NCI-H187 (cell line): ENCODE measurements at places on chromosomes 7 and 10.

DNA sequence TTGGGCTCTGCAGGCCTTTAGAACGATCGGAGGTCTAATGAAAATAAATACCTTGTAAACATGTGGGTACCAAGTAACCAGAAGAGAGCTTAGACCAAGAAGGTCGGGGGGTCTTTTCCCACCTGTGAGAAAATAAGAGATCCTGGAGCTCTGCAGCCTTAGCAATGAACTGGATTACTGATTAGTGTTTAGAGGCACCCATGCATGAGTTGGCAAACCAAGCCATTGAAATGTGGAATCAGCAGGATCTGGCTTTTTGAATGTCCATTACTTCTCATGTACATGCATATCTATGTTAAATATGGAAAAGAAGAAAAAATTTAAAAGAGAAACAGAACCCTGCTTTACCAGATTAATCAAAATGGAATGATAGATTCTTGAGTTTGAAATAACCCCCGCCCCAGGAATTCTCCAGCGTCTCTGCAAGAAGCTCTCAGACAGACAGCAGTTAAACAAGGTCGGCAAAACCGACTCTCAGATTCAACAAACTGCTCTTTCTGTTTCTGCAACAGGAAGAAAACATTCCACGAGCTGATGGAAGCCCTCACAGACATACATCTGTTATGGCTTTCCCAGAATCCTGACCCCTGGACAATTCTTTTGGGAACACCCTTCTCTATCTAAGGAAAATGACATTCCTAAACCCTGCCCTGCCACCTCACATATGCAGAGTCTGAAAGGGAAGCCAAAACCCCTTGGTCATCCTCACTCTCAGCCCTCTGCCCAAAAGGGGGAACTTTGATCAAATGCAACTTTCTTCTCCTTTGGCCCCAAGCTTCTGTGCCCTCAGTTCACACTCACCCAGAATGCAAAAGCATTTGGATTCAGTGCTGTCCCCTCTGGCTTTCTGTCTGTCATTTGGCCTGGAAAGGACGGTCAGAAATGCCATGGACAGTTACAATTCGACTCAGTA, 78.7 kb upstream of the EN2 start:
- no peak for DNase-seq

DNA sequence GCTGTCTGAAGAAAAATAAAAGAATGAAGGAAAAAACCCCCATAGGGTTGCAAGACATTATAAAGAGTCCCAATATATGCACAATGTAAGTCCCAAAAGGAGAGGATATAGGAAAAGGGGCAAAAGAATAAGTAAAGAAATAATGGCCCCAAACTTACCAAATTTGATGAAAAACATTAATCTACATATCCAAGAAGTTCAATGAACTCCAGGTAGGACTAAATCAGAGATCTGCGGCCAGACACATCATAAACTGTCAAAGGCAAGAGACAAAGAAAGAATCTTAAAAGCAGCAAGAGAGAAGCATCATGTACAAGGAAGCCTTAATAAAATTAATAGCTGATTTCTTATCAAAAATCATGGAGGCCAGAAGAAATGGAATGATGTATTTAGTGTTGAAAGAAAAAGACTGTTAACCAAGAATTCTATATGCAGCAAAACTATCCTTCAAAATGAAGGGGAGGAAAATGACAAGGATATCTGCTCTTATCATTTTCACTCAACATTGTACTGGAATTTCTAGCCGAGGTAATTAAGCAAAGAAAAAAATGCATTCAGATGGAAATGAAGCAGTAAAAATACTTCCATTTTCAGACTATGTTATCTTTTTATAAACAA, 95.7 kb upstream of the GLI3 start:
- DNase-seq, result no peak

DNA sequence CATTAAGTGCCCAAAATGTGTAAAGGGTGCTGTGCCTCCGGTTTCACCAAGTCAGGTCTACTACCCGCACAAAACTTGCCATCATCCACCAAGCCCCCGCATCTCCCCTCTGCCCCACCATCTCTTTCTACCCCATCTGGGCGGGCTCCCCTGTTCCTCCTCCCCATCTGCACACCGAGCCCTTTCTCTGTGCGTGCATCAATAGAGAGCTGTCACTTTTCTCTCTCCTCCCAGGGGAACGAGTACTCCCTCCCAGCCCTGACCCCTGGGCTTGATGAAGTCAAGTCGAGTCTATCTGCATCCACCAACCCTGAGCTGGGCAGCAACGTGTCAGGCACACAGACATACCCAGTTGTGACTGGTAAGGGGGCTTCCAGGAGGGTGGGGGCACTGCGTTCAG, 63.5 kb downstream of the PAX2 start:
- no peak for DNase-seq

- DNase-seq, result no peak
Measured at GRCh38 chr10:128078136-128078969, 47.9 kb downstream of the MKI67 start.

GRCh38 chr10:23310404-23310803, 34.2 kb downstream of the C10orf67 start:
- no peak for DNase-seq

GRCh38 chr10:22931948-22932347, 4.1 kb downstream of the ARMC3 start:
- no peak for DNase-seq

GRCh38 chr10:90925079-90926029, 4.5 kb upstream of the ANKRD1 start:
- DNase-seq, result no peak

GRCh38 chr10:32332299-32332750, 14.6 kb downstream of the EPC1 start:
- no peak for DNase-seq

DNA sequence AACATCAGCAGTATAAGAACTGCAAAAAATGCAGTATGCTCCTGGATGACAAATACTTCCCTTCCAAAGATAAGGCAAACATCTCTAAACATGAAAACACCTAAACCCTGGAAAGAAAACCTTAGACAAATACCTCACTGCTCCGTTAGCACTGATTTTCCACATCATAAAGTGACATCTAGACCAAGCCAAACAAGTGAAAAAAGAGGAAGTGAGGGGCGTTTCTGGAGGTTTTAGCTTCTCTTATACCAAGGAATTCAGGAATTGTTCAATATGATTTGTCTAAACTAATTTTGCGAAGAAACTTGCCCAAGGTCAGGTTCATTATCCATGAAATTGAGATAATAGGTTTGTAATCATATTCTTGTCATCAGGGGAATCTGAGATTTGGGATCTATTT, 279.7 kb downstream of the ADRA2A start:
- no peak for DNase-seq

- DNase-seq, result no peak
Measured at GRCh38 chr7:141544831-141545230, 6.4 kb upstream of the AGK start.

GRCh38 chr10:132357286-132358058, 25.5 kb downstream of the LRRC27 start:
- no peak for DNase-seq

DNA sequence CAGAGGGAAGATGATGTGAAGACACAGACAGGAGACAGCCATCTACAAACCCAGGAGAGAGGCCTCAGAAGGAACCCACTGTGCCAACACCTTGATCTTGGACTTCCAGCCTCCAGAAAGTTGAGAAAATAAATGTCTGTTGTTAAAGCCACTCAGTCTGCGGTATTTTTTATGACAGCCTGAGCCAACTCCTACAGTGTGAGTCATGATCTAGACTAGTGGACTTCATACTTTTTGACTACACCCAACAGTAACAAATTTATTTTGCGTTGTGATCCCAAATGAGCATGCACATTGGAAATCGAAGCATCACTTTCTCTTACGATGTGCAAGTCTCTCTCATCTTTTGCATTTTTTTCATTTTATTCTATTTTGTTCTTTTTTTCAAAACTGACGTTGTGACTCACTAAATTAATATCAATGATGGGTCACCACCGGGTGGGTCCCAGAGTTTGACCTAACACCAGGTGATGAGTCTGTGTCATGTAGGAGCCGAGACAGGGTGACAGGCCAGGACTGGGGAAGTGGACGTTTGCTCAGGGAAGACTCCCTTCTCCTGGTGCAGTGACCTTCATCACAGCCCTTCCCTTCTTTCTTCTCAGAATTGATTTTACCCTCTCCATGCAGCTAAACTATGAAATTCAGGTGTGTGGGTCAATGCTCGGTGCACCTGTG, 28.9 kb downstream of the PHYH start:
- DNase-seq, result no peak

GRCh38 chr10:101103430-101103829, 27.7 kb upstream of the TLX1 start:
- DNase-seq, result no peak

GRCh38 chr10:71852355-71852937, 1.4 kb upstream of the PSAP start:
- DNase-seq, result no peak

- DNase-seq, result no peak
Measured at GRCh38 chr10:92452313-92452712, 121.6 kb downstream of the IDE start.

GRCh38 chr7:93427107-93427506, 147.4 kb downstream of the CALCR start:
- no peak for DNase-seq

DNA sequence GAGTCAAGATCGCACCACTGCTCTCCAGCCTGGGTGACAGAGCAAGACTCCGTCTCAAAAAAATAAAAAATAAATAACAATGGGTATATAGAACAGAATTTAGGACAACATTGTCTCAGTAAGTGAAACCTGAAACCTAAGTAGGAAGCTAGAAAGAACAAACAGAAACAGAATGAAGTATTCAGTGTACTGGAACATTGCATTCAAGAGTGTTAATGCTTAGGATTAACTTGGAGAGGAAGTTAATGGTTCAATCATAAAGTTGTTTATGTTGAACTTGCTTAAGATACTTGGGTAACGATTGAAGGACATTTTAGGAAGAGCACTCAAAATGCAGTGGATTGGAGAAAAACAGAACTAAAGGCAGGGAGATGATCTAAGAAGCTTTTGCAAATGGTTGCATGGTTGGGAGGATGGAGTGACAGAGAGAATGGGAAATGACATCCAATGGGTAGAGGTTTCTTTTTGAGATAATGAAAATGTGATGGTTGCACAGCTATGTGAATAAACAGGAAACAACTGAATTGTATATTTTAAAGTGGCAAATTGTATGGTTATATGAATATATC, 233.7 kb downstream of the ADK start:
- DNase-seq, result peak; percentile 1

DNA sequence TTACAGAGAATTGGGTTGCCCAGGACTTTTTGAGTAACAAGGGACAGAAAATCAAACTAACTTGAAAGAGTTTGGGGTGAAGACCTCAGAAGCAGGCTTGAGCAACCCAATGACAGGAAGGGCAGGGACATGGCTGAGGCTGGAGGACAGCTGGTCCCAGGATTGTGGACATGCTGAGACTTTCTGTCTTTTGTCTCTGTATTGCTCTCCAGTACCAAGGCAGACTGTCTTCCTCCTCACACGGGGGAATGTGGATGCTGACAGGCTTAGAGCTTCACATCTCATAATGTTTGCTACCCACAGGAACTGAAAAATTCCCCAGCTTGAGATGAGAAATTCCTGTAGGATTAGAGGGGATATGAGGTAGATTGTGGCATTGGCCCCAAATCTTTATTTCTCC, 229.6 kb downstream of the PHF14 start:
- no peak for DNase-seq

GRCh38 chr7:17554341-17555015, 256.0 kb downstream of the AHR start:
- no peak for DNase-seq

GRCh38 chr7:132996581-132997242, 85.2 kb downstream of the CHCHD3 start:
- peak; percentile 15 for DNase-seq

GRCh38 chr7:44958645-44959344, 20.0 kb downstream of the MYO1G start:
- no peak for DNase-seq

GRCh38 chr10:113222207-113222606, 272.2 kb downstream of the TCF7L2 start:
- DNase-seq, result no peak

DNA sequence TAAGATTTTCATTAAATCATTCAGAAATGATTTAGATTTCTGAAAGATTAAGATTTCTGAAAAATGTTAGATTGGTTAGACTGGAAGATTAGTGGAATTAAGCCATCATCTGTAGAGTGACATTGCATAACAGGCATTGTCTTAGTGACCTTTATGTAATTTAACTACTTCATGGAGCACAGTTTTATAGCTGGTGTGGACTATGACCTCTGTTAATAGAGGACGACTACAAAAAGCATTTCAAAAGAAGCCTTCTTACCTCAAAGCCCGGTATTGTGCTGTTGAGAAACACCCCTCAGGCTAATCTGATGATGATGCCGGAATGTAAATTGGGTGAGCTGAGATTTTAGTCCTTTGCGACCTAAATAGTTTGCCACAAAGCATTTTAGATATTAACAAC, 55.6 kb downstream of the GALNT11 start:
- DNase-seq, result no peak

GRCh38 chr7:21352540-21353387, 75.1 kb upstream of the SP4 start:
- DNase-seq, result no peak

DNA sequence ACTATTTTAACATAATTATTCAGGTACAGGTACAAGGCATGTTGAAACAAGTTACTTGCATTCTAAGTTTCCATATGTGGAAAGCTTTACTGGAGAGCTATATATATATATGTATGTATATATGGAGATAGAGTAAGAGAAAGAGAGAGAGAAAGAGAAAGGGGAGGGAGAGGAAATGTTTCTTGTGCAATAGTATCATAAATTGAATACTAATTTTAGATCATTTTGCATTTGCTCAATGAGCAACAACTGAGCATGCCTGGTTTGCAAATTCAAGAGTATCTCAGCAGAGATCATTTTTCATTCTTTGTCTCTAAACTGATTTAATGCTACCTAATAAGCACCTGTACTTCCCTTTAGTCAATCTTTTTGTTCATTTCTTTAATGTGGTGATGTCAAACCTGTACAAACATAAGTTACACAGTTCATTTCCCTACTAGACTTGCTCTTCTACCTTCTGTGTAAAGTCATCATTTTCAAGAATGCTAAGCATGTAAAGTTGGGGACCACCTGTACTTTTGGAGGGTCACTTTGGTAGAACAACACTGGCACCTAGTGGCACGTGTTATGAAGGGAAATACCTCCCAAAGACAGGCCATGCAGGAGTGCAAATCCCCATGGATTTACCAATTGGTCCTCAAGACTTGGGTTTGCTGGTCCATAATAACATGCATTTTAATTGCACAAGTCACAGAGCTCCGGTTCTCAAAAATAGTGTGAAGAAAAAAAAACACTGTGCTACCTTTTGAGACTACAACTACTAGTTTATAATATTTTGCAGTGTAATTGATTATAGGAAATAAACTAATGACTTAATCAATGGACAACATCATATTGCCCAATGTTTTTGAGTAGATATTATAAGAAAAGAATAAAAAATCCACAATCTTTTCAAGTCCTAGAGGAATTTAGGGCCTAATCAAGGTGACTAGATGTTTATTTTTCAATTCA, 431.2 kb upstream of the IGFBP3 start:
- DNase-seq, result no peak
